ENCODE measurements at places on chromosomes 5 and 9. TPM values are rescaled to one million over a fixed set of nuclear protein-coding genes. Genes with fewer than 3 reads are reported as not detected.

The NPR3 gene
- total RNA-seq, result 2.7 TPM

The ATP10B gene
- not detected for total RNA-seq

The PTGER4 gene
- 6.5 TPM for total RNA-seq

The FOXI1 gene
- total RNA-seq, result not detected

The SPAG8 gene
- 0.48 TPM for total RNA-seq
